ENCODE measurements at places on chromosomes 2 and 18. TPM values are rescaled to one million over a fixed set of nuclear protein-coding genes. Genes with fewer than 3 reads are reported as not detected.

DNA sequence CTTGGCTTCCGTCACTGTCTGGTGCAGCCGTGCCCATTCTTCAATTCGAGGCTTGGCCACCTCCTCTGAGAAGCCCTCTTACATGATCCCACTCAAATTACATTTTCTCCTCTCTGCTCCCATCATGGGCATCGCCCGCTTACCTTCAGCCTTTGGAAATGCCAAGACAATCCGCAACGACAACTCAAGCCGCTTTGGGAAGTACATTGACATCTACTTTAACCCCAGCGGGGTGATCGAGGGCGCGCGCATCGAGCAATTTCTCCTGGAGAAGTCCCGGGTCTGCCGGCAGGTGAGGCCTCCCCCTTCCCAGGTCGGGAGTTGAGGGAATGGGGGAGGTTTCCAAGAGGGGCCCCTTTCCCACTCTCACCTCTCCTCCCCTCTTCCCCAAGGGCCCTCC lies 38.3 kb downstream of the MYO7B start:
- ATAC-seq, result no peak

DNA sequence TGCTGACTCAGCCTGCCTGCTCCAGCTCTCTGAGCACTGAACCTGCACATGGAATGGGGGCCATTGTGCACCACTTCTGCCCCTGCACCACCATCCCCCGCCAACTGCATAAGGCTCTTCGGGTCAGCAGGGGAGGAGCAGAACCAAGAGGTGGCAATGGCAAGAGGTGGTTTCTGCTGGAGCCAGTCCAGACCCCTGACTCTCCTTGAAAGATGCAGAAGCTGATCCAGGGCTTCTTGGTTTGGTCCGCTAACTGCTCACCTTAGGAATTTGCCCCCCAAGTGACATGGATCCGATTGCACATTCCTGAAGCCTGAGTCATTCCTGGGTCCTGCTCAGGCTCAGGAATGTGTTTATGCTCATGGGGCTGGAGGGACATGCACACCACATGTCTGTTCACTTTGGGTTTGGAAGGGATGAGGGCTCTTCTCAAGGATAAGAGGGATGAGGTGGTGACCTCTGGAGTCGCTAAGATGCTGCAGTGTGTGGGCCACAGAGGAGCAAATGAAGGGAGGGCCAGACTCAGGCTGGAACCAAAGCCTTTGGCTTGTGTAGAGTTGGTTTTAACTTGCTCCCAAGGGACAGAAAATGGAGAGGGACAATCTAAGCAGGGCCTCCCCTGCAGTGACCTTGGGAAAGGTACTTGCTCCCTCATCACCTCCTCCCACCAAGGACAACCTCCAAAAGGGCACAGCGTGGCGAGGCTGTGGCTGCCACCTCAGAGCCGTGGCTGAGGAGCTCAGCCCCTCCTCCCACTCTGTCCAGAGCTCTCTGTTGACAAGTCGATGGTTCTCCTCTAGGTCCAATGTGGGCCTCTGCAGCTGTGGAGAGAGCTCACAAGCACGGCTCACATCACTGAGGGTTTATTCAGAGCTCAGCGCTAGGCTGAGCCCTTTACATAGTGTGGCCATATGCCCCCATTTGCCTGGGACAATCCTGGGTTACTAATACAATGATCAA lies 66.2 kb downstream of the HS1BP3 start:
- no peak for ATAC-seq

NETO1 gene
- not detected for total RNA-seq

DNA sequence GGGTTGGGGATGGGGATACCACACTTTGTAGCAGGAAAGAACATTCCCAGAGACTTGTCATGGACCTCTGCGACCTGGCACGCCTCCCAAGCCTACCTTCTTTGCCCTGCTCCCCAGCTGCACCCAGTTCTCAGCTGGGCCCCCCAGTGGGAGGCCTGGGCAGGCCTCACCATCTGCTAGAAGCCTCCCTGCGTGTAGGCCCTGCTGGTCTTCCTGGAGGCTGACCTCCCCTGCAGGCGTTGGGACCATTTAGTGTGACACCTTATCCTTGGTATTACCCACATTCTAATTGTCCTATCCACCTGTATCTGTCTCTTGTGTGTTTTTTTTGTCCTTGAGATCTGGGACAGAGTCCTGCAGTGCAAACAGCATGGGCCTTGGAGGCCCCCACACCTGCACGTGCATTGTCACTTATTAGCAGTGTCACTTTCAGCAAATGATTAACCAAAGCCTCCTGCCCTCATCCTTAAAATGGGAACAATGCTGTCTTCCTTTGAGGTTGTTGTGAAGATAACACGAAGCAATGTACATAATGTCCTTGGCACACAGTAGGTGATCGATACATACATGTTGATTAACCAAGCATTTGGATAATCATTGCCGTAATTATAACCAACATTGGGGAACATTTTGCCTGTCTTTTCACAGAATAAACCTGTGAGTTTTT lies 77.2 kb downstream of the LIPG start:
- no peak for ATAC-seq

- no peak for ATAC-seq
These were observed 11.8 kb downstream of the DAPL1 start for GRCh38 chr2:158806941-158807340.

SLC11A1 gene
- total RNA-seq, result 3.5 TPM
